Trophoblast cell (in vitro differentiated cells and primary cell): ENCODE measurements at places on chromosomes 6 and 20.

- peak; percentile 60 for DNase-seq
Measured at GRCh38 chr6:26270903-26271667, 93.9 kb upstream of the BTN3A2 start.

DNA sequence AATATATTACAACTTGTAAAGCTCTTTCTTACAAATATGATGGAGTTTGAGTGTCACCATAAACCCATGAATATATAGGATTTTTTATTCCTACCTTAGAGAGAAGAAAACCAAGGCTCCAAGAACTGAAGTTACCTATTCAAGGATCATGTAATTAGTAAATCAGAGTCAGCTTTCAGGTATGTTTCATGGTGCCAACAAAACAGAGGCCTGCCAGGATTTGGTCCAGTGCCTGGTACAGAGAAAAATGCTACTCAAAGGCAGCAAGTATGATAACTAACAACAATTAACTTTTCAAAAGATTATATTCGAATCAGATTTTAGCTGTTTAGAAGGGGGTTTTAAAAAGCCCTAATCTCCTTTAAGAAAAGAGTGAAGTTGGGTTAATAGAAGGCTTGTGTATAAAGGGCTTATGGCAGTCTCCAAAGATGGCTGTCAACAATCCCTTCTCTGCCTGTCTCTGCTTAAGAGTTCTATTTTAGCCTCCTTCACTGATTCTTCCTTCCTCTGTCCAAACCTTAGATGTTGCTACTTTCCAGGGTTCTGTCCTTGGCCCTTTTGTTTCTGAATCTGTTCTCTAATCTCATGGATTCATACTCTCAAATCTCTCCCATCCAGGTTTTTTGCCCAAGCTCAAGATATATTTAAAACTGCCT, 7.8 kb downstream of the MAP3K7 start:
- no peak for DNase-seq

DNA sequence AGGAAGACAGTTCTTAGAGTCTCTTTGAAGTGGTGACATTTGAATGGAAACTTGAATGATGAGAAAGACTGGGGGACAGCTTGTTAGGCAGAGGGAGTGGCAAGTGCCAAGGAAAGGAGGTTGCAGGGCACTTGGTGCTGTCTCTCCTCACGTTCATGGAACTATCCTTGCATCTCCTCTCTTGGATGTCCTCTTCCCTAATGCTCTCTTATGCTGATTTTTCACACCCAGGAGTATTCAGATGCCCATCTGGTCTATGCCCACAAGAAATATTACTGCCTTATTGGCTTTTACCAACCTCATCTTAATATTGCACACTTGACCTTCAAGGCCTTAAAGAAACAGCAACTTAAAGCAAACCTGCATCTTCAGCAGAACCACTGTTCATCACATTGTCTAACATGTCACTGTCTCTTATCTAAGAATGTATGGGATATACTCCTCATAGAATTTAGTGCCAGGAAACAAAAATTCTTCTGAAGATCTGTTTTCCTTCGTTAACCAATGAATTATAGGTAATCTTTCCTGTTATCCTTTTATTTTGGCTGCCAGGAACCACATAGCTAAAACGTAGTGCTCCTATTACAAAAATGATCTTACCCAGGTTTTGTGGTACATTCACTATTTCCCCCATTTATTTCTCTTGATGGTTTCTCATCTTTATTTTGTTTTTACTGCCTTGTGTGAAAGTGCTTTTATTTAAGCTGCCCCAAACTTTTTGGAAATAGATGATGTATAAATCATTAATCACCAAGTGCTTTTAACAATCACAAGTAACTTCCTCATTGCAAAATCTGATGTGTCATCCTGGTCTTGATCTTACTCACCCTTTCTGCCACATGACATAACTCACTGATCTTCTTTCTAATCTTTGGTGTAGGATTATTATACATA, 12.8 kb downstream of the RGS17 start:
- DNase-seq, result peak; percentile 29

DNA sequence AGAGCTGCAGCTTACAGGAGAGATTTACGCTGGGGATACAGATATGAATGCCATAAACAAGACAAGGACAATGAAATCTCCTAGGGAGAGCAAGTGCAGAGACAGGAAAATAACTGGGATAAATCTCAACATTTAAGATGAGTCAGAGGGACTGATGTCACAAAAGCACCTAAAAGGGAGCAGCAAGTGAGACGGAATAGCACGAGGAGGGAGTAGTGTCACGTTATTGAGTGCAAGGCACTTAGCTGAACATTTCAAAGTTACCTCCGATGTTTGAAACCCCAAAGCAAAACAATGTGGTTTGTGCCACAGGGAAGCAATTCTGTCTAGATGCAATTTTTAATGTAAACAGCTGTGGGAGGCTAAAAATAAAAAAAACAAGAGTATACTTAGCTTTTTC, 1131.7 kb upstream of the EYS start:
- DNase-seq, result no peak

GRCh38 chr6:52108128-52108527, 20.7 kb upstream of the PKHD1 start:
- no peak for DNase-seq

DNA sequence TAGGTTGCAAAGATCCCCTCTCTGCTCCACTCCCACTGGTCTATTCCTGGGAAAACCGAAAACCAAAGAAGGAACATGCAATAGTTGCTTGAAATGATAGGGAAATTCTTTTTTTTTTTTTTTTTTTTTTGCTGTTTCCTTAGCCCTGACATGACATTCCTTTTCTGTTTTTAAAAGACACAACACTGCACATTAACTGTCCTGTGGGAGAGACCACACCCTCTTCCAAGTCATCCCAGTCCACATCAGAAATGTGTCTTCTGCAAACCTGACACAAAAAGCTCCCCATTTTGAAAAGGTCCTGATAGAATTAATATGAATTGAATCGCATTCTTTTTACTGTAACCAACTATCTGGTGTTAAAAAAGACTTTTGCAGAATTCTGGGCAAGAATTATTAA, 43.4 kb upstream of the RIPOR2 start:
- no peak for DNase-seq

DNA sequence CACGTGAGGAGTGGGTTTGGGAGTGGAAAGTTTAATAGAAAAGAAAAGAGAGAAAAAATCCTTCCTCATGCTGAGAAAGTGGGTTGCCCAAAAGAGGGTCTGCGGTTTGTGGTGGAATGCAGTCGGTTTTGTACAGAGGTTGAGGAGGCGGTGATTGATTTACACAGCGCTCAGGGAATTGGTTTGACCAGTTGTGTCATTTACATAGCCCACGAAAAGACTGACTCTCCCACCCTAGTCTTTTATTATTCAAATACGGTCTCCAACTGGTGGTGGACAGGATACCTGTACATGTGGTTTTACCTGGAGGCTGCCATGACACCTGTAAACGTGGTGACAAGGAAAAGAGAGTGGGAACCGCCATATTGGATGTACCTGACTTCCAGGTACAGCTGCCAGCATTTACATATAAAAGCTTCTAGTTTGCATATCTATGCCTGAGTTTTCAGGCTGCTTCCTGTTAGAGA, 42.1 kb downstream of the HLA-DPB1 start:
- DNase-seq, result no peak
